ENCODE measurements at places on chromosomes 16 and 17.
A peak's percentile ranks its signal among the peaks of the same experiment; 100 is the strongest.

GRCh38 chr16:82782715-82783251 is 156.0 kb downstream of the CDH13 start:
- no peak for DNase-seq

- peak; percentile 7 for DNase-seq
Observed at GRCh38 chr17:74566132-74566753, 1.1 kb downstream of the CD300H start.

- no peak for DNase-seq
Observed at GRCh38 chr16:54812229-54812628, 118.4 kb upstream of the IRX5 start.

DNA sequence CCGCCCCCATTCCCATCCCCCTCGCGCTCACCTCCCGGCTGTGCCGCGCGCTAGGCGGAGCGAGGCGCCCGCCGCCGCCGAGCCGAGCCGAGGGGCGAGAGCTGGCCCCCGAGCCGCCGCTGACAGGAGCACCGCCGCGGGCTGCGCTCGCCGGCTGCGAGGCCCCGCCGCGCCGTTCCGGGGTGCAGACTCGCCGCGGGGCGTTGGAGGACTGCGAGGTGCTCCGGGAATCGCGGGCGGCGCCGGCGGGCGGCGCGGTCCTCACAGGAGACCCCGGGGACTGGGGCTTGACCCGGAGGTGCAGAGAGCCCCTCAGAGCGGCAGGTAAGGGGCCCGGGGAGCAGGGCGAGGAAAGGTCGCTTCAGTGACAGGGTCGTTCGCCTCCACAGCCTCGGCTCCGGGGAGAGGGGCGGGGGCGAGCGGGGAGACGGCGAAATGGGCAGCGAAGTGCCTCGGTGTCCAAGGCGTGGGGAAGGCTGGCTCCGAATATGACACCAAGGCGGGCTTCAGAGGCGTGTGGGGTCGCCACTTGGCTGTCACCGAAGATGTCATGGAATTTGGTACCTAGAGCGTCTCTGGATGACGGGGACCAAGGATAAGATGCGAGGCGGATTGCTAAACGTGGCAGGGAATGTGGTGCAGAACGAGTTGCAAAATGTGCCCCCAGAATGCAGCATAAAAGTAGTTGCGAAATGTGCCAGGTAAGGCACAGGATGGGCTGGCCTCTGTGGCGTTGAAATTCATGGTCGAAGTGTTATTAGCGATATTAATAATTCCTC is 580 bp downstream of the TANC2 start:
- DNase-seq, result no peak

DNA sequence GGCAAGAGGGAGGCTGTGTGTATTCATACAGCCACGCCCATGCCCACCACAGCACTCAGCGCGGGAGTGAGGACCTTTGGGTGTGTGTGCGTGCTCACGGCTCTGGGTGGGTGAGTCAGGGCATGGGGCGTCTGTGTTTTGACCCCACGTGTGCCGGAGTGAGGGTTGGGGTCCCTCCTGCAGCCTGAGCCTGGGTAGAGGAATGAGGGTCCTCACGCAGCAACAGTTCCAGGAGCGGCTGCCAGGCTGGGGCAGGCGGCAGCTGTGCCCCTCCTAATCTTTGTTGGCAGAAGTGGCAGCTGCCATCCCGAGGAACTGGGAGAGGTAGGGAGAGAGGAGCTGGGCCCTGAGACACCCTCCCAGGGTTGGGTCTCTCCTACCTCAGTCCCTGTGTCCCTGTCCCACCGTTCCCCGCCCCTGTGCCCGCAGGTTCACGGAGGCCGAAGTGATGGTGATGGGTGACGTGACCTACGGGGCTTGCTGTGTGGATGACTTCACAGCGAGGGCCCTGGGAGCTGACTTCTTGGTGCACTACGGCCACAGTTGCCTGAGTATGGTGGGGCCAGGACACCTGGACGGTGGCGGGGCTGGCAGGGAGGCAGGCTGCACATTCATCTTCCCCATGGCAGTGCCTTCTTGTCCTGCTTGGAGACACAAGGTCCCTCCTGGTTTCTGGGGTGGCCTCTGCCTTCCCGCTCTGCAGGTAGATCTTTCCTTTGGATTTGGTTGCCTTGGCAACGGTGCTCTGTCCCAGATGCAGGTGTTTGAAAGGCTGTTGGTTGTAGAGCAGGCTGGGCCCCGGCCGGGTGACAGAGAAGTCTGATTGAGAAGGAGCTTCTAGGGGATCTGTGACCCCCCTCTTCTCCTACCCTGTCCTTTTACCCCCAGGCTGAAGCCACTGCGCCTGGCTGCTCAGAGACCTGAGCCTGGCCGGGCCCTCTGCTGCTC is 5.9 kb downstream of the DPH1 start:
- no peak for DNase-seq

Measured in GM12864 (cell line).